Dermis lymphatic vessel endothelial cell (primary cell): ENCODE measurements at places on chromosomes 7 and 10. TPM values are rescaled to one million over a fixed set of nuclear protein-coding genes. Genes with fewer than 3 reads are reported as not detected.

Gene HPSE2
- under 0.01 TPM in 1 of 2 replicates, not detected in the other for total RNA-seq

Gene UNCX
- not detected in 2 replicates for total RNA-seq

Gene SVOPL
- total RNA-seq, result not detected in 2 replicates

Gene CALML5
- total RNA-seq, result not detected in 2 replicates

Gene MBL2
- not detected in 2 replicates for total RNA-seq

Gene HOXA10
- total RNA-seq, result 1.0 and 1.8 TPM in 2 replicates

Gene NUTM2D
- total RNA-seq, result 1.1 TPM in 2 replicates

Gene C10orf53
- total RNA-seq, result not detected in 2 replicates

Gene SRGN
- total RNA-seq, result 227 and 235 TPM in 2 replicates

Gene SLC26A5
- 1.5 and 2.3 TPM in 2 replicates for total RNA-seq

Gene ZNF804B
- total RNA-seq, result not detected in 2 replicates

Gene GIMAP4
- 250 and 389 TPM in 2 replicates for total RNA-seq

Gene FAM25C
- total RNA-seq, result not detected in 2 replicates

Gene ADIRF
- 24.2 and 47.5 TPM in 2 replicates for total RNA-seq

Gene TEX36
- total RNA-seq, result not detected in 2 replicates

Gene OR2A14
- not detected in 2 replicates for total RNA-seq

Gene ENTPD1
- 1.9 and 4.4 TPM in 2 replicates for total RNA-seq
